MV-4-11 (cell line): ENCODE measurements at places on chromosomes 11 and 22.

GRCh38 chr11:61292356-61292755 is 2.8 kb downstream of the VWCE start:
- DNase-seq, result no peak

- DNase-seq, result no peak
Measured at GRCh38 chr11:66136752-66137123, 66.7 kb downstream of the PACS1 start.

GRCh38 chr11:37841016-37841415 is 1243.0 kb upstream of the RAG2 start:
- no peak for DNase-seq

- no peak for DNase-seq
Measured at GRCh38 chr11:73648121-73648520, 1.7 kb downstream of the PLEKHB1 start.

DNA sequence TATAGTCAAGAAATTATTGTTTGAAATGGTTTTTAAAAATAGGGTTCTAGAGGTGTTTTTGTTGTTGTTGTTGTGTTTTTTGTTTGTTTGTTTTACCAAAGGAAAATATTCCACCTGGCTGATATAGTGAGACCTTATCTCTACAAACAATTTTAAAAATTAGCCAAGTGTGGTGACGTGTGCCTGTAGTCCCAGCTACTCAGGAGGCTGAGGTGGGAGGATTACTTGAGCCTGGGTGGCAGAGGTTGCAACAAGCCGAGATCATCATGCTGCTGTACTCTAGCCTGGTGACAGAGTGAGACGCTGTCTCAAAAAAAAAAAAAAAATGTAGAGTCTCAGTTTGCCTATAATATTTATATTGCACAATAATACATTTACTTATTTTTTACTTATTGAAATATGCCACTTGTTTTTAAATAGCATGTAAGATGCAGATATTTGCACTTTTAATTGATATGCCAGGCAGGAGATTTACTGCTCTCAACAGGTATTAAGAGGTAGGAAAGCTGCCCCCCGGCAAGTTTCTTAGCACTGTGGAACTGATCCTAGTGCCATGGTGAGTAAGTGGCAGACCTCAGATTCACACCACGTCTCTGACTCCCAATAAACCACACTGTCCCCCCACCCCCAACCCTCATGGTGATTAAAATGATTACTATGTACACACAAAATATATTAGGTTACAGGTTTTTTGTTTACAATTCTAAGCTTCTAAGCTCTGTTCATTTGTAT is 157.4 kb downstream of the TEAD1 start:
- no peak for DNase-seq
